Mononuclear cell (primary cell): ENCODE measurements at places on chromosomes 13 and 19. TPM values are rescaled to one million over a fixed set of nuclear protein-coding genes. Genes with fewer than 3 reads are reported as not detected.

BEST2 gene
- total RNA-seq: not detected

IGFL4 gene
- 0.10 TPM for total RNA-seq

ZNF69 gene
- 2.3 TPM for total RNA-seq

OSCAR gene
- 8.7 TPM for total RNA-seq

PRR22 gene
- 0.42 TPM for total RNA-seq

CCL25 gene
- not detected for total RNA-seq

SOX1 gene
- total RNA-seq: not detected

ZNF264 gene
- 37.5 TPM for total RNA-seq

C19orf18 gene
- total RNA-seq: 0.21 TPM

SSC5D gene
- total RNA-seq: 0.10 TPM

TNFSF9 gene
- total RNA-seq: 10.5 TPM

S1PR4 gene
- 81.6 TPM for total RNA-seq

IZUMO1 gene
- total RNA-seq: not detected

ZNF613 gene
- total RNA-seq: 0.84 TPM

CALR3 gene
- total RNA-seq: not detected

PCSK4 gene
- total RNA-seq: 1.2 TPM

PEAK3 gene
- total RNA-seq: 0.52 TPM

ANKRD24 gene
- 0.10 TPM for total RNA-seq

ICAM3 gene
- 151 TPM for total RNA-seq

SIGLEC11 gene
- 0.10 TPM for total RNA-seq

ZBTB32 gene
- 0.42 TPM for total RNA-seq

GARIN5A gene
- 0.21 TPM for total RNA-seq

UBE2L5 gene
- not detected for total RNA-seq

NLRP12 gene
- 6.9 TPM for total RNA-seq

KLK1 gene
- total RNA-seq: not detected

CDC42EP5 gene
- total RNA-seq: not detected

CARD8 gene
- total RNA-seq: 46.0 TPM

ERICH6B gene
- not detected for total RNA-seq

DNAAF3 gene
- 0.52 TPM for total RNA-seq

KLC3 gene
- total RNA-seq: 0.21 TPM

MBD3L3 gene
- total RNA-seq: not detected

ATP8B3 gene
- total RNA-seq: 0.73 TPM

YJEFN3 gene
- 0.10 TPM for total RNA-seq

PLEKHF1 gene
- 13.1 TPM for total RNA-seq

COL4A2 gene
- 0.21 TPM for total RNA-seq

FPR3 gene
- 2.2 TPM for total RNA-seq

CEACAM21 gene
- 3.9 TPM for total RNA-seq

C5AR2 gene
- total RNA-seq: 4.1 TPM

CCDC169 gene
- not detected for total RNA-seq

IFNL1 gene
- total RNA-seq: not detected

KLK3 gene
- 0.31 TPM for total RNA-seq

SYCN gene
- total RNA-seq: not detected

PDX1 gene
- not detected for total RNA-seq

S1PR5 gene
- total RNA-seq: 36.9 TPM

ARL11 gene
- 1.3 TPM for total RNA-seq

SPTBN4 gene
- under 0.01 TPM for total RNA-seq

ZNF534 gene
- 0.10 TPM for total RNA-seq

ZGLP1 gene
- 1.6 TPM for total RNA-seq
